T1000 (cell line): ENCODE measurements at places on chromosomes 6 and 20.

- no peak for DNase-seq
Observed at GRCh38 chr20:2955257-2955970, 82.1 kb downstream of the PTPRA start.

DNA sequence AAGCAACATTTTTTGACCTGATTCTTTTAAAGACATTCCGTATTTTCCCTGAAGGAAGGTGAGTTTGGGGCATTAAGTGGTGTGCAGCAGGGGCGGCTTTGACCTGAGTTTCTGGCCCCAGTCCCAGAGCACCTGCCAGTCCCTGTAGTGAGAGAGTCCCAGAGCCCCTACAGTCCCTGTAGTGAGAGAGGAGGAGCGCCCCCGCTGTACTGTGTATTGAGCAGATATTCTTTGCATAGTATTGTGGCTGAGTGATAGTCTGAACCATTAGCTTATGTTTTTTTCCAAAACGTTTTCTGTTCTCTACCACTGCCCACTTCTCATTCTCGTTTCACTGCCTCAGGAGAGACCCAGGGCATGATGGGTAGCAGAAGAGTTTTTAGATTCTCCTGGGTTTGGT lies 17.2 kb upstream of the SH3BGRL2 start:
- no peak for DNase-seq

GRCh38 chr6:147212622-147213021 lies 8.4 kb downstream of the STXBP5 start:
- no peak for DNase-seq

DNA sequence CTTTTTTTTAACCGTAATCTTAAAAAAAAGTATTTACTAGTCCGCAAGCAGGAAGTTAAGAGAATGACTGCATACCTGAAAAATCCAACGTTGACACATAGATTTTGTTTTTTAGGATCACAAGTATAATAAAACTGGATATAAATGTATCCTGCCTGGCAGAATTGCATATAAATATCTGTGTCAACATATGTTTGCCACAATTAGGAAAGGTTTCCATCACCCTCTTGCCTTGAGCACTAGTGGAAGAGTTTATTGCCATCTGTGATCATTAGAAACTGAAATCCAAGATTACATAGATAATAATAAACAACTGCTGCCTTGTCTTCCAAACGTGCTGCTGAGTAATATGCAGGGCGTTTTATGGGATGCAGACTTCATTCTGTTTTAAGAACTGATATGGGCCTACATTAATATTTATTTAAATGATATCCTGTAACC lies 27.9 kb downstream of the PLEKHG1 start:
- DNase-seq: no peak

GRCh38 chr6:10419749-10420545 lies 5.1 kb upstream of the TFAP2A start:
- DNase-seq: no peak

- no peak for DNase-seq
Observed at GRCh38 chr6:15560713-15561112, 102.1 kb downstream of the DTNBP1 start.
